ELR (cell line): ENCODE measurements at places on chromosomes 12 and 14.

- peak; percentile 6 for DNase-seq
Measured at GRCh38 chr12:9711664-9712063, 21.2 kb downstream of the CLECL1 start.

DNA sequence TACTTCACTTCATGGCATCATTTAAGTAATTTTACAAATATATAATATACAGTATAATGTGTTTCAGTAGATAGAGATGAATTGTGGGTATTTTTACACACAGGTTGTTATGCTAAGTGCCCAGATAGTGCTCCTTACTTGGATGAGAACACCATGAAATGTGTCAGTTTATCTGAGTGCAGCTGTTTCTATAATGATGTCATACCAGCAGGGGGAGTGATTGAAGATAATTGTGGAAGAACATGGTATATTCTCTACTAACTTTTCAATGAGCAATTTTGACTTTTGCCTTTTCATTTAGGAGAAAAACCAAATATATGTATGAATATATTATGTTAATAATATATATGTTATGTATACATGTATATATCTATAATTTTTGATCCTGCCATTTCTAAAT, 221.6 kb downstream of the LRRK2 start:
- peak; percentile 17 for DNase-seq

DNA sequence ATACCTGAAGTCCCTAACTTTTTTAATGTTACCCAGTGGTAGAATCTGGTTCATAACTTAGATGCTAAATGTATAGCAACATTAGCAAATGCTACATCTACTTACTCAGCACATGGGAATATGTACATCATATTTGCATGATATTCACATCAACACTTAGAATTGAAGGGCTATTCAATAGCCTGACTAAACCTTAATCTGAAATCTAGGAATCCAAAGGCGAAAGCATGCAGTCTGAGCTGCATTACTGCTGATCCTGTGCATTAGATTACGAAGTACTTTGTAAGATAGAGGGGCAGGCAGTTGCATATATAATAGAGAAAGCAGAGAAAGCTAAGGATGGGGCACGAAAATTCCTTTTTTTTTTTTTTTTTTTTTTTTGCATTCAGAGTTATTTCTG, 40.4 kb downstream of the SLC38A4 start:
- peak; percentile 6 for DNase-seq

- no peak for DNase-seq
Measured at GRCh38 chr12:101761350-101761749, 22.1 kb upstream of the SYCP3 start.

DNA sequence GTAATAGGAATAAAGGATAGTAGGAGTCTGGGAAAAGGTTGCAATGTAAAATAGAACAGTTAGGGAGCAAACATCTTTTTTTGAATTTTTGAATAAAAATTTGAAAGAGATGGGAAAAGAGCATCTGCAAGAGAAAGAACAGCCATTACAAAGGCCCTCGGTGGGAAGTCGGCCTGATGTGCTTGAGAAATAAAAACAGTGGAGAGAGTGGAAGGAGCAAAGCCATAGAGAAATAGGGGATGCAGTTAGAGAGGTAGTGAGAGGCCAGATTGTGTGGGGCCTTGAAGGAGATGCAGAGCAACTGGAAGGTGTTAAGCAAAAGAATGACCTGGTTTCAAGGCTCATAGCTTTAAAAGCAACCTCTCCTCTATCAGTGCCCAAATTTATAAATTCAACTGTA, 409.8 kb downstream of the RERGL start:
- DNase-seq: no peak

- no peak for DNase-seq
Measured at GRCh38 chr12:53976823-53977595, 2.3 kb upstream of the HOTAIR start.

DNA sequence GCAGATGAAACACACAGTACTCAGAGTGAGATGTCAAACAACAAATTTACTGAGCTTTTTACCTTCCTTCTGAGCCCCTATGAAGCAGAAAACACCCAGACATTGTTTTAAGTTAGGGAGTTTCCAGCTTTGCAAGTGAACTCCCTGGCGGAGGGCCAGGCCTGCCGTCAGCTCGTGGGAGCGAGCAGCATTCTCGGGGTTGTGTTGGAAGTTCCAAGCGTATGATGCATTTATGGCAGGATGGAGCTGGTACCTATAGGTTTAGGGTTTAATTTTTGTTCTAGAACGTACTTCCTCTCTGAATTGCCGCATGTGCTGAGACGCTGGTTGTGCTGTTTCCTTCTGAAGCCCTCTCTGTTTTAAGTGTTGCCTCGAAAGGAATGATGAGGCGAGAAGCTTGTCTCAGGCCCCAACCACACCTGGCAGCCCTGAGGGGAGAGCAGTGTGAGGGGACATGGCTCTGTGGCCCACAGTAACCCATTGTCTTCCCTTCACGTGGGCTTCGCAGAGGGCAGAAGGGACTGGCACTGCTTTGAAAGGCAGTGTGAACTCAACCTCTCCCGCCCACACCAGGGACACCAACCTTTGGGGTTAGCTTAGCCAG, 76.6 kb downstream of the SSPN start:
- peak; percentile 90 for DNase-seq

DNA sequence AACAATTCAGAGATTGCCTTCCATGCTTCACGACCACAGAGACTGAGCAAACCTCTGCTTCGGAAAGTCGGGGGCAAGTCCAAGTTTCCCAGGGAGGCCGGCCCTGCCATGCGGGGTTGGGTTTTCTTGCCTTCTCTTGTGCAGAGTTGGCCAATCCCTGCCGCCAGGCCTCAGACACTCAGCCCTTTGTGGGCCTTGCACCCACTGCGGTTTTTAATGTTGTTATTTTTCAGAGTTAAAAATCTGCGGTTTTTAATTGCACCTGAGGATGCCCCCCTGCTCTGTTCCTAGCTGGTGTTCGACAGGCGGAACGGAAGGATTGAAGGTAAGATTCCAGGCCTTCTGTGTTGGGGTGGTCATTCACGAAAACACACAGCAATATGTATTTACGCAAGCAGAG, 108.7 kb downstream of the CALM1 start:
- no peak for DNase-seq

- DNase-seq: no peak
Measured at GRCh38 chr14:105851716-105852377, 325.5 kb downstream of the TMEM121 start.

DNA sequence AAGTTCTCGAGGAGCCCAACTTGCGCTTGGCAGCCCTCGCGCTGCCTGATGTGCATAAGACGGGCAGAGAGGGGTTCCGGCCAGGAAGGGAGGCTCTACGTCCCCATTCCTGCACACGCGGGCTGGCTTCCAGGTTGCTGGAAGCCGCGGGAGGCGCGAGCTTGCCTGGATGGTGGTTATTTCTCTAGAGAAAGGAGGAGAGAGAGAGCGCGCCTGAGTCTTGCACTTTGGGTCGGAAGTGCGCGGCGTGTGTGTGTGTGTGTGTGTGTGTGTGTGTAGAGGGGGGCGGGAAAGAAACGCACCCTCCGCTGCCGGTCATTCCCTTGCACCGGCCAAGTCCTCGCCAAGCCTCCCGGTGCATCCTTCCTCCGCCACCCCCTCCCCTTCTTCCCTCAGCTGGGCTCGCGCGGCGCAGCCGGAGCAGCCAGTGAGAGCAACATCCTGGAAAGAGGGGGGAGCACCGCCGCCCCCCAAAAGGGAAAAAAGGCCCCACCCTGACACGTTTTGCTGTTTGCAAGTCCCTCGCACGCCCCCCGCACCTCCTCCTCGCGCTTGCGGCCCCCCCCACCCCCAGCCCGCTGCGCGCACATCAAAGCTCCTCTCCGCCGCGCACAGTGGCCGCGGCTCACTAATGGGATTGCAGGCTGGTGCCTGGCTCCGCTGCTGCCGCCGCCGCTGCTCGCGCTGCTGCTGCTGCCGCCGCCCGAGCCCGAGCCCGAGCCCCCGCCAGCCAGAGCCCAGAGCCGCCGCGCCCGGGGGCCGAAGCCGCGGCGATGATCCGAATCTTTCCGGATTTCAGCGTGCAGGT, 4.4 kb upstream of the NPAS3 start:
- DNase-seq: no peak

DNA sequence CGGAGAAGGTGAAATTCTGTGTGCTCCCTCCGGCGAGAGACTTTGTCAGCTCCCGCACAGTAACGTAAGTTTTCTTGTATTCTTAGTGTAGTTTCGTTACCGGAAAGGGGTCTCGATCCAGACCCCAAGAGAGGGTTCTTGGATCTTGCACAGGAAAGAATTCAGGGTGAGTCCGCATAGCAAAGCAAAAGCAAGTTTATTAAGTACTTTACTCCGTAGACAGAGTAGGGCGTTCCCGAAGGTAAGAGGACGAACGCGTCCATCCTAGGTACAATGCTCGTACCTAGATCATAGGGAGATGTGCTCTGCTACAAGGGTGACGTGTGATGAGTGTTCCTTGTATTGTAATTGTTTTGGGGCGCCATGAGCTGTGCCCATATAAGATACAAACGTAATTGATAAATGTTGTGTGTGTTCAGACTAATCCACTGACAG, 293 bp downstream of the IFI27L1 start:
- peak; percentile 55 for DNase-seq

DNA sequence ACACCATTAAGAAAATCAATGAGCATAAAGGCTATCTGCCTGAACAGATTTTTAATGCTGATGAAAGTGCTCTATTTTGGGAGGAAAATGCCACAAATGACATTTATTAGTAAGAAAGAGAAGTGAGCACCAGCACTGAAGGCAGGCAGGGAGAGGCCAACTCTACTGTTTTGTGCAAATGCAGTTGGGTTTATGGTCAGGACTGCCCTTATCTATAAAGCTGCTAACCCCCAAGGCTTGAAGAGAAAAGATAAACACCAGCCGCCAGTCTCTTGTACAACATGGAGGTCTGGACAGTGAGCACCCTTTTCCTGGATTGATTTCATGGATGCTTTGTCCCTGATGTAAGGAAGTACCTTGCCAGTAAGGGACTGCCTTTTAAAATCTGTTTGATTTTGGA, 246.8 kb upstream of the SFSWAP start:
- DNase-seq: no peak

GRCh38 chr14:74621556-74621955, 9.5 kb upstream of the LTBP2 start:
- DNase-seq: no peak

GRCh38 chr12:89259821-89260220, 92.5 kb downstream of the DUSP6 start:
- DNase-seq: peak; percentile 51

GRCh38 chr12:95462551-95462950, 11.4 kb upstream of the METAP2 start:
- DNase-seq: no peak

- DNase-seq: no peak
Measured at GRCh38 chr12:130954544-130954831, 781 bp downstream of the ADGRD1 start.

GRCh38 chr12:20695232-20695631, at the start of gene SLCO1C1:
SLCO1C1 (plus strand) TSS chr12:20695332; CDS start chr12:20699577, 4,245 bp downstream.
- DNase-seq: no peak

DNA sequence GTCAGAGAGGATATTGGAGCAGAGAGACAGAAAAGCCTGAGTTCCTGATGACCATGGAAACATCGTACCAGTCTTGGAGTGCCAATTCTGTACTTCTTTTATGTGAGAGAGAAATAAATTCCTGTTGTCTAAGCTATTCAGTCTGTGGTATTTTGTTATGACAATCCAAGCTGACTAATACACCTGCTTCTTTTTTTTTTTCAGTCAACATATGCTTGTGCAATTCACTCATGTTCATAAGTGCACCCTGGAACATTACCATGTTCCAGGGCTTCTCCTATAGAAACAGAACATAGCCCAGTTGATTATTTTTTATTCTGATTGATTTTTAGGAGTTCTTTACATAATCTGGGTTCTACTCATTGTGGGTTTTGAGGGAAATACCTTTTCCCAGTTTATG, 1.7 kb upstream of the CHPT1 start:
- DNase-seq: peak; percentile 78

DNA sequence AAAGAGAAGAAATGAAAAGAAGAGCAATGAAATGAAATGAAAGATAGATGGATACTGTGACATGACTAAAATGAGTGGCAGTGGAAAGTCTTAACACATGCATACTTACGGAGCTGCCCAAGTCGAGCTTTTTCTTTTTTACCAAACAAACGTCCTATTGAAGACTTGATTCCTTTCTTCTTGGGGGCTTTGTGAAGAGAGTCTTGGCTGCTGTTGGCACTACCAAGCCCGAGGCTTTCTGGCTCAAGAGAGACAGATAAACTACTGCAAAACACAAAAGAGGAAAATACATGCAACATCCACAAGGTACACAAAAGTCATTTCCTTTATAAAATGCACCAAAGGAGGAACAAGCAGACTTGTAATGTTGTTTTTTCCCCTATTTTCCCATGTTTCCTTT, 261.2 kb downstream of the ACSS3 start:
- no peak for DNase-seq

DNA sequence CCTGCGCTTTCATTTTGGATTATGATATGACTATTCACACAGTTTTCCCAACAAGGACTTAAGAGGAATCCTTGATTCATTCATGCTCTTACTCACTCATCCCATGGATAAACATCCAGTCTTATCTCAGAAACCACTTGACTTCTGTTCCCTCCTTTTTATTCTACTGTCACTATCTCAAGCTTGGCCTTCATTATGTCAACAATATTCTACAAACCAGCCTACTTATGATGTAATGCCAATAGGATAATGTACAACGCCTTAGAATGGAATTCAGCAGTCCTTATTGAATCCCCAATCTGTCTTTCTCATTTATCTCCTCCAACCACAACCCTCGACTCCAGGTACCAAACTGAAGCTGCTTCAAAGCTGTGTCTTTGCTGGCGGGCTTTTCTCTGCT, 448.5 kb downstream of the PDZRN4 start:
- no peak for DNase-seq

DNA sequence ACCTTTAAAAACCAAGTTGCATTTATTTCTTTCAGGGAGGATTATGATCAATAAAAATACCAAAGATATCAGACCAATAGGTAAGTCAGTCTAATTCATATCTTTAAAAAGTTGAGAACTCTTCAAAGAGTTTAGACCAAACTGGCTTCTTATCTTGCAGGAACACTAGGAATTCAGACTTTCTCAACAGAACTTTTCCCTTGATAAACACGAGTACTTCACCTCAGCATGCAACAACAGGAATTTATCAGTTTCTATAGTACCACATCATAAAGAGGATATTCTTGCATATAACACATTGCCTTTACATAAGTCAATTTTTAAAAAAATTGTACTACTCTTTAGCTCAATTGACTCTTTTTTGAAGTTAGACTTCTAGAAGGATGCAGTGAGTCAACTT, 68.2 kb downstream of the DNAI7 start:
- DNase-seq: no peak

- DNase-seq: no peak
Measured at GRCh38 chr14:51334566-51334965, 94.5 kb downstream of the TMX1 start.

GRCh38 chr12:5230156-5230555, 186.5 kb downstream of the KCNA5 start:
- DNase-seq: peak; percentile 28

DNA sequence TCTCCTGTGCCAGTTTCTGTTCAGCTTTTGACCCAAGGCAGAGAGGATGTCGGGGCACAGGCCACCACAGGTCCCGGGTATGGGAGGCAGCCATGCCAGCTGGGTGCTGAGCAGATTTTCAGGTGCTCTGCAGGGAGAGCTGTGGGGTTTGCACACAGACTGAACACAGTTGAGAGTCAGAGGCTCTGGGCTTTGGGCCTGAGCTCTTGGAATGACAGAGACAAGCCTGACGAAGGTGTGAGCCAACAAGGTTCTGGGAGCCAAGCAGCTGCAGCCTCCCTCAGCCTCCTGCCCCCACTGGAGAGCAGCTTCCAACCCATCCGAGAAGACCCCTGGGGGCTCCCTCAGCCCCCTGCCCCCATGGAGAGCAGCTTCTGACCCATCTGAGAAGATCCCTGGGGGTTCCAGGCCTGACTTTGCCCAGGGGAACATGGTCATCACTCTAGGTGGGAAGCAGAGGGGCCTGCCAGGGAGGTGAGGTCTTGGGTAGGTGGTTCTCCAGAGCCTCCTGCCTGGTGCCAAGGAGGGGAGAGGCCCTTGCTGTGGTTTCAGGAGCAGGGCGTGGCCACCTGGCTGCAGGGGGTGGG, 13.8 kb downstream of the FBRSL1 start:
- peak; percentile 67 for DNase-seq
